ENCODE measurements at places on chromosomes 5 and 9. TPM values are rescaled to one million over a fixed set of nuclear protein-coding genes. Genes with fewer than 3 reads are reported as not detected.

DNA sequence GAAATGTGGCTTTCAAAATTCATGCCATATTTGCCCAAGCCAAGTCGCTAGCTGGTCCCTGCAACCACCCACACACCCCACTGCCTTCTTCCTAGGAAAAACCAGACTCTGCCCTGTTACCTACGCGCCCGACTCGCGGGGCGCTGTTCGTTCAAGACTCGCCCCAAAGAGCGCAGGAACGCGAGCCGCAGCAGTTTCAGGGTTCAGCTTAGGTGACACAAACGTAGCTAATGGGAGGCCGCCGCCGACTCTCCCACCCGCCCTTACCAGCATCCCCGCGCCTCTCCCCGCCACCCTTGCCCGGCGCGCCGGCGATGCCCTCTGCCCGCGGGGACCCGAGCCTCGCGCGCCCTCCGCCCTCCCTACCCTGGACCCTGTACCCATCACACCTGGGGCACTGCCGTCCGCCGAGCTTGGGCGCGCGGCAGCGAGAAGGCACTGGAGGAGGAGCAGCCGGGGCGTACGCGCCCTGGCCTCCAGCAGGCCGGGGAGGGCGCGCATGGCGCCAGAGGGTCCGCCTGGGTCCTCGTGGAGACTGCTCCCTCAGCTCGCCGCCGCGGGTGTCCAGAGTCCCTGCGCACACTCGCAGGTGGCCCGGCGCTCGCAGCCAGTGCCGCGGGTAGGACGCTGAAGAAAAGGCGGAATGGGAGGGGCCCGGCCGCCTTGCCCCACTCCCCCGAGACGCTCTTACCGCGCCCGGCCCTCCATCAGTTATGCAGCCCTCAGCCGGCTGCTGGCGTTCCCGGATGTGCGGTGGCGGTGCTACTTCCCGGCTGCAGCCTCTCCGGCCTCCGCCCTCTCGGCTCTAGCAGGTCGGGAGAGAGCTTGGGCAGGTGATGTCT lies at the start of gene EMB:
Gene EMB (minus strand): TSS at position 638 of the 842 bp plus-strand sequence. CDS start 137 bp downstream, at position 501.
- no peak within 1 kb of the TSS for H3K27ac ChIP-seq
- peak; percentile 79 for DNase-seq
- peaks cover 5% of the 10 kb centered on the region for H3K4me1 ChIP-seq
- peak within 1 kb of the TSS; percentile 83 for H3K4me3 ChIP-seq
- H3K36me3 ChIP-seq: no peaks in the 10 kb centered on the region

DNA sequence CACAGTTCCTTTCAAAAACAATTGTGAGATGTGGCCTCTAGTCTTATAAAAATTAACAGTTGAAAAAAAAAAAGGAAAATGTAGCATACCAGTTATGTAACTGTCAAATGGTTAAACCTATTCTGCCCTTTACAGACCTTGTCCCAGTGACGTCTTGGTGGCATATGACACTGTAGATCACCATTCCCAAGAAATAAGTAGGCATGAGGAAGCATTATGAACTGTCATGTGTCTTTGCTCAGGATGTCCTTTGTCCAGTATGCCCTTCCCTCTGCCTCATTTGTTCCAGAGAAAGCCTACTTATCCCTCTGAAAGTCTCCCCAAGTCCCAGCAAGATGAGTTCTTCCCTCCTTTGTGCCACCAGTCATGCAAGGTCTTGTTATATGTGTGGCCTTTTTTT lies 63.2 kb downstream of the PAM start:
- no peak overlapping the region for H3K27ac ChIP-seq
- H3K27me3 ChIP-seq: no peaks in the 10 kb centered on the region
- peaks cover 11% of the 10 kb centered on the region for H3K4me1 ChIP-seq
- peak; percentile 27 for DNase-seq
- H3K4me3 ChIP-seq: no peak overlapping the region
- no peaks in the 10 kb centered on the region for H3K36me3 ChIP-seq

The GPR21 gene
- total RNA-seq: 0.59 TPM

- no peaks in the 10 kb centered on the region for H3K36me3 ChIP-seq
- peak; percentile 28 for DNase-seq
- H3K4me1 ChIP-seq: no peaks in the 10 kb centered on the region
- H3K4me3 ChIP-seq: no peak overlapping the region
- H3K27ac ChIP-seq: no peak overlapping the region
Observed at GRCh38 chr9:27292659-27293405, 4.1 kb downstream of the EQTN start.

The ZBED3 gene
- 1.2 TPM for total RNA-seq

Data from neural progenitor cell (in vitro differentiated cells).